ENCODE measurements at places on chromosomes 1 and 21.

DNA sequence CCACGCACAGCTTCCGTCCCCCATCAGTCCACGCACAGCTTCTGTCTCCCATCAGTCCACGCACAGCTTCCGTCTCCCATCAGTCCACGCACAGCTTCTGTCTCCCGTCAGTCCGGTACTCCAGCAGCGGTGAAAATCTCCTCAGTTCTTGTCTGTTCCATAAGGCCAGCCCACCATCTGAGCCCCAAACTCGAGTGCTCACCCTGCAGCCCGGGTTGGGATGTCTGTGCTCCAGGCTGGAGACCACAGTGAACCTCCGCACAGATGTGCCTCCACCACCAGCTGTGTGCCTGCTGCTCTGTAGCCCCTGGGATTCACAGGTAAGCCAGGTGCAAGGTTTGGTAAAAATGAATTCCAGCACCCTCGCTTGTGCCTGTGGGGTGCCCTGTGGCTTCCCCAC lies 258.6 kb downstream of the NPHP4 start:
- no peak for DNase-seq

- DNase-seq, result no peak
Observed at GRCh38 chr1:156337052-156337887, 822 bp downstream of the CCT3 start.

GRCh38 chr1:184433956-184434502 lies 47.2 kb downstream of the C1orf21 start:
- no peak for DNase-seq

DNA sequence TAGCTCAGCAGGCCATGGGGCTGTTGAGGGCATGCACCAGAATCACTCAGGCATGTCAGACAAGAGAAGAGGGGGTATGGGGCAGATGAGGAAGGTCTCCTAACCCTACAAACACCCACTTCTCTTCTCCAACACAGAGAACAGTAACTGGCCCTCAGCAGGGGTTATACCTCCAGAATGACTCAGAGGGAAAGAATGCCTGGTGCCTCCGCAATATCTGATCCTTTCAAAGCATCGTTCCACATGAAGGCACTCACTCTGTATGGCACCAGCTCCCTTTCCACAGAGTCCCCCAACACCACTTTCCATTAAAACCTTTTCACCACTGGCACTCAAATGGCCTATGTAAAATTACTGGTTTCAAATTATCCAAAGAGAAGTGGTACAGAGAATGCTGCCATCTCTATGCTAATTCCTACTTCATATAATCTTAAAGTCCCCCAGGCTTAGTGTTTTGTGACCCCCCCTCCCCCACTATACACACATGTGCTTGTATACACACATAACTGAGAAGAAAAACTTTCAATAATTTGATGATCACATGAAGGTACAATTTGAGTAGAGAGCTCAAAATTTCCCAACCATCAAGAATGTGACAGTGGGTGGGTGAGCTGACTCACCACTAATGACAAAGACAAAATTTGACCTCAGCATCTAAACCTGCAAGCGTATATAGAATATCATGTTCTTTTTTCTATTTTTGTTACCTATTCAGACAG lies 91.5 kb downstream of the SIPA1L2 start:
- DNase-seq, result peak; percentile 25

GRCh38 chr1:45686288-45687013 lies at the start of gene GPBP1L1:
TSS of gene GPBP1L1 (minus strand) at chr1:45686533. CDS start at chr1:45659087, 27,446 bp downstream.
- DNase-seq, result peak; percentile 95

GRCh38 chr1:227321035-227321434 lies 2.7 kb upstream of the CDC42BPA start:
- DNase-seq, result no peak

GRCh38 chr1:78048446-78048845 lies 2.7 kb downstream of the GIPC2 start:
- DNase-seq, result no peak

GRCh38 chr1:150772326-150772725 lies 6.7 kb upstream of the CTSS start:
- DNase-seq, result no peak

All from NCI-H446 treated with DMSO at 0.1 percent for 48 hours (cell line).